ENCODE measurements at places on chromosomes 5 and 9.

DNA sequence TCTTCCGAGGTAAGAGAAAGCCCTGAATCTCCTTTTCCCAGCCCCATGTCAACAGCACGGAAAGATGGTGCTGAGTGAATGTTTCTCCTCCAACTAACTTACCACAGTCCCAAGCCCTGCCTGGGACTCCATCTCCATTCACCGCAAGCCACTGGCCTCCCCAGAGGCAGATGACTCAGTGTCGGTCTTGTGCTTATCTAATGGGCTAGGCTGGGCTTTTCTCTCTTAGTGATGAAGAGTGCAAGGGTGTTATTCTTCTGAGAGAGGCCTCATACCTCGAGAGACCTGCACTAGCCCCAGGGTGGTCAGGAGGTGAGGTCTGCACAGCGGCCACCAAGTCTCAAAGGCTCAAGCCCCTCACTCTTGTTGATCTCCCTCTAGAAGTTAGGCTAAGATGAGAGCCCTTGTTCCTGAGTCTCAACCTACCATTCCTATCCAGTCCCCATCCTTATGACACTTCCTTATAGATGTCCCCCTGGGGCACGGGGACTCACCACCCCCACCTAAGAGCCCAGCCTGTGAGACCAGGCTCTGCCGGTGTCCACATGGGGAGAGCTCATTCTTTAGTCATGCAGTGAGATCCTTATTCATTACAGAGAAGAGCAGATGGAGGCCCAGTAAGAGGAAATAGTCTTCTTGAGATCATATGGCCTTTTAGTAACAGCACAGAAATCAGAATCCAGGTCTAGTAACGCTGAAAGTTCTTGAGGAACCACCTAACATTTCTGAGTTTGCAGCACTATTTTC is 127.0 kb downstream of the SAXO1 start:
- no peak for DNase-seq

DNA sequence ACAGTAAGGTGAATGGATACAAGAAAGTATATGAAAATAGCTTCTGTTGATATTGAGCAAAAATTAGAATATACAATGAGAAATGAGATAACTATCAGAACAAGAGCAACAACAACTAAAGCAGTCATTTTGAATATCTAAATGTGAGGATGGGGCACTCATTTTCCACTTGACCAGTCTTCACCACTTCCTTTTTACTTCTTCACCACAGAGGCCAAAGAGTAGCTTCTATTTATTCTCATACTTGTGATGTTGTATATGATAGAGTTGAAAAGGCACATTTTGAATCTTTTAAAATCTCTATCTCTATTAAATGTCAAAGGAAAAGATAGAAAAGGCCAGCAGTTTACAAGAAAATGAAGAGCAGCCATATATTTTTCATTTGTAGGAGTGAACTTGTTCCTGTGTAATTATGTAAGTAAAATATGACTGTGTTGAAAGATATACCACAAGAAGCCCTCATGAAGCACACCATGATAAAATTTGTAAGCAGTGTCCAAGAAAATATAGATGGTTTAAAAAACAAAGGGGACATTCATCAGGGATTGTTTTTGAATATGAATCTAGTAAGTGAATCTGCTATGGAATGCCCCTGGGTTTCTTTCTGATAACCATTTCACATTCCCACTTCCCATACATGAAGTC is 39.2 kb downstream of the ADAMTS19 start:
- DNase-seq = no peak

DNA sequence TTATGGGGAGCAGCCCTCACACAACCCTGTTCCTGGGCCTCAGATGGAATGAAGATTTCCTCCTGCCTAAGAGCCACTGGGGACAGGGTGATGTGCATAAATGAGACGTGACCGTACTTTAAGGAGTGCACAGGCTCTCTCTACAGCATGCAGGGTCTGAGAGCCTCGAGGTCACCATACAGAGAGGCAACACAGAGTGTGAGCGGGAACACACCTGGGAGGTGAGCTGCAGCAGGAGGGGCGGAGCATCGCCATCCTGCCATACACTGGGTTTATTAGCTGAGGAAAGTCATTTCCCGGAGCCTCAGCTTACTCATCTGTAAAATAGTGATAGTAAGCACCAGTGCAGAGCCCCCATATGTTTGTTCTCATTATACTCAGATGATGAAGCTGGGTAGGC is 182.5 kb upstream of the RAD23B start:
- no peak for DNase-seq

- DNase-seq = no peak
Measured at GRCh38 chr9:99433095-99433494, 211.0 kb downstream of the SEC61B start.

- DNase-seq = no peak
Measured at GRCh38 chr9:38057416-38058195, 11.4 kb downstream of the SHB start.

DNA sequence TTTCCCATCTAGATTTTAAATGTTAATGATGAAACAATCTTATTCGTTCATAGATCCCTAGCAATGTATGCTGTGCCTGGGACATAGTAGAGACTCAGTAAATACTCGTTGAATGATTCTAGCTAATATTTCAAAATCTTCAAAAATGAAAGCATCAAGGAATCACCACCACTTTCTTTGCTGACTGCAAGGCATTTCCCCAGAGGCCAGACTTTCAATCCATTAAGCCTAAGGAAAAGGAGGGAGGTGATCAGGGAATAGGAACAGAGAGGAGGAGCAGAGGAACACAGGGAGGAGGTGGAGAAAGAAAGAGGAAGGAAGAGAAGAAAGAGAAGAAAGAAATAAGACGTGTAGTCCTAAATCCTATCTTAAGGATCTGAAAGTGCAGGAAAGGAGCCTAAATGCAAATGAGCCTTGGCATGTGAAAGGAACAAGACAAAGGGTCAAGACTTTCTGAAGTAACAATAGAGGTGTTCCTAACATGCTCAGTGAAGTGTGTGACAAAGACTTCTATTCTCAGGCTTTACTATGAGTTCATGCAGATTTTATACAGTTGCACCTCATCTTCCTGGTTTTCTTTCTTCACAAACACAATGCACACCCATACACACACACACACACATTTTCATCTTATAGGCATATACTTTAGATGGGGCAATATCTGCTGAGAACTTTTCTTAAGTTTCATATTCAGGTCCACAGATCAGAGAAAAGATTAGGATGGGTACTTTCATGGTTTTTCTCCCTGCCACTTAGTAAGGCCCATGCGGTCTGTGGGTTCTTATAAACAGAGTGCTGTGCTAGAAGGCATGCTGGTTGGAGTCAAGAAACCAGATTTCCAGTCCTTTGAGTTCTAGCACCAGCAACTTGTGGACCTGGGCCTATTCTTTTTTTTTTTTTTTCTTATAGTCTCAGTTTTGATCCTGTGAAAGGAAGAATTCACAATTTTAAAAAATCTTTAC is 512.2 kb upstream of the TNC start:
- DNase-seq = no peak

DNA sequence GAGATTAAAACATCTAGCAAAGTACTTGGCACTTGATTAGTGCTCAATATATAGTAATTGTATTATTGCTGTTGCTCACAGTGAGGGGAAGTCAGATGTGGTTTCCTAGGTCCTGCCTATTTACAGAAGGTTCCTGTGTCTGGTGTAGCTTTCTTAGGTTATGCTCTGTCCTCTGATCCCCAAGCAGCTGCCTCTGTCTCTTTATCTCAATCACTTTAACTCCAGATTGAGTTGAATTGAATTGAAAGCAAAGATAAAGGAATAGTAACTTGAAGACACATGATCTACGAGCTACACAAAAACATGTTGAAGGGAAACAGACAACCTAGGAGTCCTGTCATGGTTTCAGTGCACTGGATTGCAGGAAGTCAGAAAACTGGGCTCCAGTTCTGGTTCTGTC is 113.9 kb upstream of the ADAMTSL1 start:
- DNase-seq = no peak

DNA sequence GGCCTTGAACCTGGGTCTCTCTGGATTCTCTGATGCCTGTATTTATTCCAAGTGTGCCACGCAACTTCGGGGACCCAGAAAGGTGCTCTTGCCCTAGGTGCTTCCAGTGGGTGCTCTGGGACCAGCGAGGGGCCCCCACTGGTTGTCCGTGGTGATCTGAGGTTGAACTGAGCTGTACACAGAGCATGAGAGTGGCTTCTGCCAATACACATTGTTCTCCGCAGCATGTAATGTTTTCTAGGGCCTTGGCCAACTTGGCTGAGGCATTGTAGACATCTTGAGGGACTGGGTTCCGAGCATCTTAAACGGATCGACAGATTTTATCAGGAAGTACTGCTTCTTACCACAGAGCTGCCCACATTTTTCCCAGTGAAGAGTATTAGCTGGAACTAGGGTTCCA is 117.9 kb downstream of the MTX3 start:
- DNase-seq = no peak

DNA sequence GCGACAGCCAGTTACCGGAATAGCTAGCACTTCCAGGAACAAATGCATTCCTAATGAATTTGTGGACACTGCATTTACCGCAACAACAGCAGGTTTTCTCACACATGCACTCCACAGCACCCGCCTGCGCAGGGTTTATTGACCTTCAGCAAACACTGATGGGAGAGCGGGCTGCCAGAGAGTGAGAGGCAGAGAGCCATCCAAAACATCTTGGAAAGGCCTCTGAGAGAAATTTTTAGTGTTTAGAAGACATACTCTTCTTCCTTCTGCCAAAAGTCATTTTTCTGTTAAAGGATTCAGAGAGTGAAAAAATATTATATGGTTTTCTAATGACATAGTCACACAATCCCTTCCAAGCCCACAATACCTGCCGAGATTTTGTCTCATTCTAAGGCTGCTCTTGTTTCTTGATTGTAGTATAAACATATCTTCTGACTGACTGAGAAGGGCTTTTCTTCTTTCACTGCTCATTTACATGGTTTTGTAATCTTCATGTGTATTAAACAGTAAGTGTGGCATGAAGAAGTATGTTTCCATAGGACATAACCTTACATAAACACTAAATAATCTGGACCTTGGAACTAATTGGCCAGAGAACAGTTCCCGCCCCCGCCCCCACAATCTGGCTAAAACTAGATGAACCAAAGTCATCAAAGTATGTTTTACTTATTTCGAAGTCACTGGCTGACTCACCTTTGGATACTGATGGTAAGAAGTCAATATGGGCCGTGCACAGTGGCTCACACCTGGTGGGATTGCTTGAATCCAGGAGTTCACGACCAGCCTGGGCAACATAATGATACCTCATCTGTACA is 432.5 kb upstream of the MEF2C start:
- DNase-seq = no peak

GRCh38 chr9:86359151-86359879 is 5.1 kb upstream of the TUT7 start:
- no peak for DNase-seq

- no peak for DNase-seq
Measured at GRCh38 chr5:88657136-88657535, 225.8 kb downstream of the MEF2C start.

DNA sequence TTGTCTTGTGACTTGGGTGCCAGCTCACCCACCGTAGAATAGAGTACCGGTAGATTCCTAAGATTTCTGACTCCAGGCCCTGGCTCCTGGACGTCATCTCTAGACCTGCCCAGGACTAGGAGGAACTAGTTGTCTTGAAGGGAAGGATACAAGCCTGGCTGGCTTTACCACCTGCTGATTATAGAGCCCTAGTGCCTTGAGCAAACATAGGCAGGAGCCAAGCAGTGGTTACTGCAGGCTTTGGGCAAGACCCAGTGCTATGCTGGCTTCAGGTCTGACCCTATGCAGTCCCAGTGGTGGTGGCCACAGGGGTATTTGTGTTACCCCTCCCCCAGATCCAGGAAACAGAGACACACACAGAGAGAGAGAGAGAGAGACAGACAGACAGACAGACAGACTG is 606.2 kb downstream of the PDE4D start:
- peak; percentile 15 for DNase-seq
